ENCODE measurements at places on chromosomes 2 and 18.

- no peaks in the 10 kb centered on the region for H3K27me3 ChIP-seq
- H3K27ac ChIP-seq: no peak overlapping the region
- no peak for DNase-seq
- H3K4me3 ChIP-seq: no peak overlapping the region
- peaks cover 5% of the 10 kb centered on the region for H3K36me3 ChIP-seq
- H3K4me1 ChIP-seq: peaks cover 17% of the 10 kb centered on the region
These were observed 2.1 kb upstream of the PNO1 start for GRCh38 chr2:68155618-68156017.

GRCh38 chr2:191500884-191501560 is 176.9 kb upstream of the NABP1 start:
- no peaks in the 10 kb centered on the region for H3K36me3 ChIP-seq
- peaks cover 40% of the 10 kb centered on the region for H3K4me1 ChIP-seq
- DNase-seq: no peak
- H3K27me3 ChIP-seq: no peaks in the 10 kb centered on the region

- H3K27ac ChIP-seq: no peak overlapping the region
- H3K4me3 ChIP-seq: no peak overlapping the region
- no peaks in the 10 kb centered on the region for H3K36me3 ChIP-seq
- H3K27me3 ChIP-seq: no peaks in the 10 kb centered on the region
These were observed 297.9 kb downstream of the NDUFA10 start for GRCh38 chr2:239727182-239727775.

DNA sequence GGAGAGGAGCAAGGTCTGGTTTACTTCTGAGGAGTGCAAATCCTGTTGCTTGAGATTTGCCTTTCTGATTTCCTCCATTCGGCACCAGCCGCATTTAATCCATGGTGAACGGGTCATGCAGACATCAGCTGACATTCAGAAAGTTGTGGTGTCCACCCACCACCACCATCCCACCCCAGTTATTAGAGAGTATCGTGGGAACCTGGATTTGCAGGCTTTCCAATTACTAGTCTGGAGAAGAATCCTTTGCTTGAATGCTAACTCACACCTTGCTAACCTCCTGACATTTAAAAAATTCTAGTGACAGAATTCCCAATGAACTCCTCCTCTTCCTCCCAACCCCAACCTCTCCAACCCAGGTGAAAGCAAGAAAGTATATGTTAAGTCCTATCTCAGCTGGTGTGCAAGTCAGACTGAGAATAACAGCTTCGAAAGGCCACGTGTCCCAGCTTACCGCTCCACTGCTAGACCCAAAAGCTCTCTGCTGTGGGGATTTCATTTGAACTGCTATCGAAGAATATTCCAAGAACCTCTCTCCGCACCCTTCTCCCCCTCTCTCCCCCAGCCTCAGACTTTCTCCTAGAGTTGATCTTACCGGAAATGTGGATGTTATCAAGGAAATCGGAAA is 17.7 kb downstream of the BCL11A start:
- no peak overlapping the region for H3K4me3 ChIP-seq
- H3K36me3 ChIP-seq: no peaks in the 10 kb centered on the region
- H3K4me1 ChIP-seq: peaks cover 58% of the 10 kb centered on the region
- H3K27ac ChIP-seq: no peak overlapping the region

- H3K36me3 ChIP-seq: no peaks in the 10 kb centered on the region
- no peak overlapping the region for H3K4me3 ChIP-seq
- DNase-seq: no peak
- H3K4me1 ChIP-seq: peaks cover 27% of the 10 kb centered on the region
- H3K27me3 ChIP-seq: no peaks in the 10 kb centered on the region
These were observed 65.9 kb upstream of the SH3RF3 start for GRCh38 chr2:109062859-109063700.

DNA sequence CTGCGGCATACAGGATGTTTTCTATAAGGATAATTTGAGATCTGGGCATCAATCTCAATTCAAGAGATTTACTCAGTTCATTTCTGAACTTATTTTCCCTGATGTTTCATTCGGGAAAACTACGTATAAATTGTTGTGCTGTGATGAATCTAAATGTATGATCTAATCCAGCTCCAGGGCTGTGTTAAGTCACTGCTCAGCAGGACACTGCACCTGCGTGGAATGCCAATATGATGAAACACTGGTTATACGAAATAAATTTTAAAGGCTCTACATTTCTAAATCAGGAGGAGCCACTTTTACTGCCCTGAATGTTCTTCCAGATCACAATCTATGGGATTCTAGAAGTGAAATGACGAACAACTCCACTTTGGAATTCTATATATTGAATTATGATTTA is 259.0 kb downstream of the HNMT start:
- H3K36me3 ChIP-seq: no peaks in the 10 kb centered on the region
- no peak overlapping the region for H3K27ac ChIP-seq
- H3K4me3 ChIP-seq: no peak overlapping the region

Data from cardiac muscle cell (in vitro differentiated cells and primary cell).